Adipose tissue (tissue), 3 donors: ENCODE measurements at places on chromosomes 1 and 21. TPM values are rescaled to one million over a fixed set of nuclear protein-coding genes. Genes with fewer than 3 reads are reported as not detected.

Gene SLAMF9
- not detected for polyA plus RNA-seq

Gene SAMD13
- polyA plus RNA-seq = 0.62 TPM

Gene NPR1
- polyA plus RNA-seq = 14.9 TPM

Gene KHDC4
- 16.6 TPM for polyA plus RNA-seq

Gene SH3D21
- polyA plus RNA-seq = 1.1 TPM

Gene ELOVL1
- polyA plus RNA-seq = 132 TPM

Gene CRTC2
- polyA plus RNA-seq = 24.2 TPM

Gene TMEM82
- 0.04 TPM for polyA plus RNA-seq
